ENCODE measurements at places on chromosomes 12 and 14.
A peak's percentile ranks its signal among the peaks of the same experiment; 100 is the strongest.

DNA sequence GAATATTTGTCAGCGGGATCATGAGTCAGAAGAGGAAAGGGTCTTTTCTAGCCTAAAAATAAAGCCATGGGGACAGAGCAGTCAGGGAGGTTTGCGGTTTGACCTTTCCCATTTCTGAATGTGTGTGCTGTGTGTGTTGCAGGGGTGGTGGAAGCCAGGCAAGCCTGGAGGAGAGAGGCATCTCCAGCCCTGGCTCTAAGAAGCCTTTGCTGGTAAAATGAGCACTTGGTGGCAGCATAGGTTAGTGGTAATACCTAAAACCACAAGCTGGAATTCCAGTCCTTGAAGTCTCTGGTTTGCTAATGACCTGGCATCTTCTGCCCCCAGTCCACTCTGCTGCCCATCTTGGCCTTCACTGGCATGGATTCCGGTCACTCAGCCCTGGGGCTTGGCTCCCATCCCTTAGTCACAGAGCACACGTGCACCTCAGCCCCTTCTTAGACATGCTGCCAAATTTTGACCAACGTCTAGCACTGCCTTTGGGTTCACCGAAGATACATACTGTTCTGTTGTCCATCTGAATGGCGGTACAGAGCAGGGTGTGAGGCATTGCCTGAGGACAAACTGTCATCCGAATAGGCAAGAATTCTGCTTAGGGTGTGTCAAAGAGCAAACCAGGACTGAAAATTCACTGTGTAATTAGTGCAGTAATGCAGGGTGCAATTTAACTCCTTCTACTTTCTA lies 52.7 kb downstream of the KCNA5 start:
- no peak for DNase-seq

DNA sequence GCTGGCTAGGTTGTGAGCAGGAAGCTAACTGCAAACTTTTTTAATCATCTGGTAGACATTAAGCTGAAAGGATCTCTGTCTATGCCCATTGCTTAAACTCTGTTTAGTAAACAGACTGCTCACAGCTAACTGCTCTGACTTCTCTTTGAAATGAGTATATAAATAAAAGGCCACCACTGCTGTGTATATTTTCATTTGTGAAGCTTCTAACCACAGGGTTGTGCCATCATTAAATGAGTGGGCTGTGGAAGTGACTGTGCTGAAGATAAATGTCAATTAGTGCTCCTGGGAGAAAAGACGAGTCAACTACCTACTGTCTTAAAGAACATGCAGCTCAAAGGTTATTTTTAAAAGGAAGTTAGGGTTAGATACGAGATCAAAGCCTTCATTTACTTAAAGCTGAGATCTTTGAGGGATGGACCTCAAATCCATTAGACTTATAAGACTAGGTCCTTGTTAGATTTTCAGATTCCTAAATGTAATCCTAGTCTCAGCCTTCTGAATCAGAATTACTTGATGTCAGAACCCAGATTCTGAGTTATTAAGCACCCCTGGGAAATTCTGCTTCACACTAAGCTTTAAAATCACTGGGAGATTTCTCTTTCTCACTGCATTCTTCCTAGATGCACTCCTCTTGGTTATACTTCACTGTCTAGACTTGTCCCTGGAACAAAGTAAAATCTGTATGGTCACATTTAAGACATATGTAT lies 213.1 kb upstream of the FLRT2 start:
- DNase-seq: no peak

- DNase-seq: no peak
These were observed 2.4 kb downstream of the RILPL1 start for GRCh38 chr12:123531091-123531490.

DNA sequence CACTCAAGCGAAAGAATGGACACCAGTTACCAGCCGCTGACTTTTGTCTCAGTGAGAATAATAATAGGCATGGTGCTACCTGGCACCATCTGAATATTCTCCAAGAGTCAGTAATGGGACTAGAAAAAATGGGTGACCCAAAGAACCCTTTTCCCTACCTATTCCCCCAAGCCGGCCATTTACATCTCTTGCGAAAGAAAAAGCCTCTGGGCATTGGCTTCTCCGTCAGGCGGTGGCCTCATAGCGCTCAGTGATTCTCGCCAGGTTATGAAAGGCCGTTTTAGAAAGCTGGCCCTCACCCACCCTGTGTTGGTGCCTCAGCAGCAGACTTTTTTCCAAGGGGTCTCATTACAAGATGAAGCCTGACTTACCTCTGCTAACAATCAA lies 523 bp upstream of the SLC6A15 start:
- no peak for DNase-seq

- no peak for DNase-seq
These were observed 172.7 kb upstream of the CNOT2 start for GRCh38 chr12:70070494-70071007.

GRCh38 chr12:123280971-123281370 lies 9.3 kb upstream of the CDK2AP1 start:
- no peak for DNase-seq

GRCh38 chr14:74568380-74568649 lies 43.7 kb downstream of the LTBP2 start:
- DNase-seq: no peak

DNA sequence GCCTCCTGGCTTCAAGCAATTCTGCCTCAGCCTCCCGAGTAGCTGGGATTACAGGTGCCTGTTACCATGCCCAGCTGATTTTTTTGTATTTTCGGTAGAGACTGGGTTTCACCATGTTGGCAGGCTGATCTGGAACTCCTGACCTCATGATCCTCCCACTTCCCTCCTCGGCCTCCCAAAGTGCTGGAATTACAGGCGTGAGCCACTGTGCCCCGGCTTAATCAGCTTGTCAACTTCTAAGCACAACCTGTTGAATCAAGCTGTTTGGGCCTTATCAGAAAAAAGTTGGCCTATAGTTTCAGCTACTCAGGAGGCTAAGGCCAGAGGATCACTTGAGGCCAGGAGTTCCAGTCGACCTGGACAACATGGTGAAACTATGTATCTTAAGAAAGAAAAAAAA lies 7.9 kb downstream of the MARK3 start:
- no peak for DNase-seq

- DNase-seq: no peak
These were observed 23.6 kb upstream of the TMEM260 start for GRCh38 chr14:56555921-56556570.

DNA sequence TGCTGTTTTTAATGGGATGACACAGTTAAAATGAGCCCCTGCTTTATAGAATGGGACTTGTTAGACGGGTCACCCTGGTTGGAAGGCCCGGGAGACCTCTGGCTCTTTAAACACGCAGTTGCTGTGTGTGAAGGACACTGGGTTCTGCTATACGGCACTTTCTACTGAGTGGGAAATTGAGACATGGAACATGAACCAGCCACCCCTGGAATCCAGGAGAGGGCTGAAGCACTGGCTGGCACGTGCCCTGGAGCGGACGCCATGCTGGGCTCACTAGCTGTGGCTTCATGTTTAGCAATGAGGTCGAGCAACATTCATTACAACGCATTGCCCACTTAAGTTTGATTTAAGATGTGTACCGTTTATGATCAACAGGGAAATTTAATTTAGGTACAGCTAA lies 23.9 kb downstream of the CACNA1C start:
- no peak for DNase-seq

GRCh38 chr14:57364659-57365450 lies 25.5 kb upstream of the NAA30 start:
- DNase-seq: no peak

DNA sequence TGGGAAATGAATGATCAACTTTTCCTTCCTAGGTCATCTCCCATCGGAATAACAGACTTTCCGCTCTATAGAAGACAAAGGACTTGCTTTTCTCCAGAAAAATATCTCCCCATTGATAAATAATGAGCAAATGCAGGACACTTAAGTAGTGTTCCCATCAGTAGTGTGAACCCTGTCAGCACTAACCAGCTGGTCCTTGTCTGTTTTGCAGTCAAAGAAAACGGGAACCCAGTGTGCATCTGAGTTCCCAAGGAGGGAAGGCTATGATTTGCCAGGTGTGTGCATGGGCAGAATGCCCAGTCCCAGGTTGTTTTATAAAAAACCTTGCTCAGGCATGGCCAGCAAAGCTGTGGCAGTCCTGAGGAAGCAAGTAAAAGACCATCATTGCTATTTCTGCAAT lies 256.5 kb upstream of the HMGA2 start:
- no peak for DNase-seq

DNA sequence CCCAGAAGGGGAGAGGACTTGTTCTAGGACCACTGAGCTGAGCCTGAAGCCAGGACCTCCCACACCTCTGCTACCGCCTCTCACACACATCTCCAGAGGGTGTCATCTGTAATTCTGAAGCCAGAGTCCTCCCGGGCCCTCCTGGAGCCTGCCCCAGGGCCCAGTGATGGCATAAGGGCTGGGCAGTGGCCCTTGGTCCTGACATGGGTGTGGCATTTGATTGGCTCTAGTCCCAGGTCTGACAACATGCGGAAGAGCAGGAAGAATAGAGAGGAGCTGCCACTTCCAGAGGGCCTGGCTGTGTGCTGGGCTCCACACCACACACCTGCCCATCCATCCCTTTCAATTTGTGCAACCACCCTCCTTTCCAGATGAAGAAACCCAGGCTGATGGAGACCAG lies 144.3 kb upstream of the GSC start:
- no peak for DNase-seq

- no peak for DNase-seq
These were observed 1.6 kb downstream of the ARHGEF25 start for GRCh38 chr12:57612711-57613426.

GRCh38 chr12:123119808-123120207 lies 31.1 kb downstream of the PITPNM2 start:
- peak; percentile 42 for DNase-seq

DNA sequence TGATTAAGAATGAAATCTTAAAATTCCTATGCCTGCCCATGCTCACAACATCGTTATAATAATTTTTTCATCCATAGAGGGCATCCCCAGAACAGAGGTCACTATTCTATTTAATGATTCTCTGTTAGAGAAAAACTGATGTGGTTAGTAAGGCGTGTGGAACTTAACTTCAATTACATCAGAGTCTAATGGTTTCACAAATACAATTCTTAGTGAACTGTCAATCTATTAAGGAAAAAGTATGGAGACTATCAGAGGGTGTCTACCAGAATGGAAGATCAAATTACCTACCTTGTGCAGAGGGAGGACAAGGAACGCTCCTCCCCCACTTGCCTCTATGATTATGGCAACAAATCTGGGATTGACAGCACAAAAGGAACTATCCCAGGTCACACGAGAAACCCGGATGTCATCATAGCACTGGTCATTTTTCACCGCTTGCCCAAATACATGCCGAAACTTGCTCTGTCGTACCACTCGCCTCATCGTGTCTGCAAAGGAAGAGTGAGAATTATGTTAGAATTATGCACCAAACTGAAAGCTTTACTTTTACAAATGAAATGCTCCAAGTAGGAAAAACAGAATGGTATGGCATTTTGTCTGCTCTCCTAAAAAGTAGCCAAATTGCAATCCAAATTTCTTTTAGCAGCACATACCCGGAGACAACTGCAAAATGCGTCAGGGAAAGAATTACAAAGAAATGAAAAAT lies 30.3 kb downstream of the CORO1C start:
- no peak for DNase-seq

Measured in CD4-positive, alpha-beta T cell treated with Interleukin-1 beta for 1 hour (primary cell).